ENCODE measurements at places on chromosomes 16 and 17.

DNA sequence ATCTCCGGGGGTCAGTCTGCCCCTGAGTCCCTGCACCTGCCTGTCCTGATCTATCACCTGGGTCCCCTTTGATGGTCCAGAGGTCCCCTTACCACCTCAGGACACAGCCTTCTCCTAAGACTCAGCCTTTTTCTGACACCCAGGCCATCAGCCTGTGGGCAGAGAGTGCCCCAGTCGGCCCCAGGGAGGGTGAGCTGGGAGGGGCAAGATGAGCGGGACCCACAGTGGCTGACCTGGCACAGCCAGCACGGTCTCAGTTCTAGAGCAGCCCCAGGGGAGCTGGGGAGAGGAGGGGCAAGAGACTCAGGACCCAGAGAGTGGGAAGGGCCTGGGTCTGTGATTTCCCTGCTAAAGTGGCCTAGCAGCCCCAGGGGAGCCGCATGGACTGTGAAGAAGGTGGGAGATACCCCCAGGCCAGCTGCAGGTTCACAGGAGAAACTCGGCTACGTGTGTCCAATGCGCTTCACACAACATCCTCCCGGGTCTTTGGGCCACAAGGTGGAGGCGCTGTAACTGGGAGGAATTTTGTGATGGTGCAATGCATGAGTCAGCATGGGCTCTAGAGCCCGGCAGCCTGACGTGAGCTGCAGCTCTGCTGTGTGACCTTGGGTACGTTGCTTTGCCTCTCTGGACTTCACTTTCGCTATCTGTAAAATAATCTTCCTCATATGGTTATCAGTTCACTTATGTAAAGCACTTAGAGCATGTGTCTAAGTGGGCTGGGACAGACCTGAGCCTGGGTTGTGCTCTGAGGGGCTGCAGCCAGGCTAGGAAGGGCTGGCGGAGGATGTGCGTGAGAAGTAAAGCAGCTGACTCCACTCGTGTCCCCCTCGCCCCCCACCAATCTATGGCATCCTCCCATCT is 67.2 kb upstream of the LHX1 start:
- DNase-seq = no peak

GRCh38 chr16:88917915-88918627 is 51.6 kb upstream of the PABPN1L start:
- no peak for DNase-seq

GRCh38 chr17:49358641-49359247 is 3.3 kb downstream of the ZNF652 start:
- DNase-seq = peak; percentile 28

DNA sequence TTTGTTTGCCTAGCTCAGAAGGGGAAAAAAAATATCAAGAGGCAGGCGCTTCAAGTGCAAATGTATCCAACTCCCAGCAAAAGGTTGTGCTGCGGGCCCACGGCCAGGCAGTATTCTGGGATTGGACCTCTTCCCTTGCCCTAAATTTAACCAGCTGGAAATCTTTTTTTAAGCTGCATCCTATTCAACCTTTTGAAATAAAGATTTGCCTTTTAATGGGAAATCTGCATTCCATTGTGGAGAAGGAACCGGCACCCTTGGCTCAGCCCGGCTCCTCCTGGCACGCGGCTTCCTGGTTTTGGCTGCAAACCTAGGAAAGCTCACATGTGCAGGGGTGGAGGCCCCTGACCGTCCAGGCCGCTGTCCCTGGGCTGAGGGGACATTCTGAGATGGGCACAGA is 38.8 kb upstream of the ENPP7 start:
- DNase-seq = no peak

- DNase-seq = no peak
These were observed 9.0 kb upstream of the PHAF1 start for GRCh38 chr16:67100569-67101310.

- DNase-seq = no peak
These were observed 30.2 kb downstream of the BMERB1 start for GRCh38 chr16:15464401-15465186.
